ENCODE measurements at places on chromosomes 11 and 22. TPM values are rescaled to one million over a fixed set of nuclear protein-coding genes. Genes with fewer than 3 reads are reported as not detected.

MDK gene
- total RNA-seq = 4.1 TPM

PKP3 gene
- total RNA-seq = not detected

OR8D1 gene
- not detected for total RNA-seq

P2RX6 gene
- 0.08 TPM for total RNA-seq

DDI1 gene
- total RNA-seq = not detected

TBCEL gene
- total RNA-seq = 11.8 TPM

DNA sequence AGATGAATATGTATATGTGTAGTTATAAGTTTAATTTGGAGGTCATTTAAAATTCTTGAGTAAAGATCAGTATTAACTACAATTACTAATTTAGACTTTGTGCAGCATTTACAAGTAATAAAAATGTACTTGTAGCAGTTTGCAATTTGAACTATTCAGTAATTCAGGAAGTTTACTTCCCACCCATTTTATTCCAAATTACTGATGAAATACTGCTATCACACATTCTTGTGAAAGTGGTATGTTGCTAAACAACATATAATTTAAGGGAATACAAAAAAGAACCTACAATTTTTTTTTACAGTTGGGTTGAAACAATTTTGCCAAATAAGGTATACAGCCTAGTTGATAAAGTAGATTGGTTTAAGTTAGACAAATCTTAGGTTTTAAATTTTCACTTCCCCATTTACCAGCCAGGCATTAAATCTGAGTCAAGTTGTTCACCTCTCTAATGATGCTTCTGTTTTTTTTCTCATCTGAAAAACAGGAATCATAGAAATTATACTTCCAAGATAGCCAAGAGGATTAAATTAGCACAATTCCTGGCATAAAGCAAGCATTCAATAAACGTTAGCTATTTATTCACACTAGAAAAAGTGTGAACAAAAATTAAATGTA lies 45.3 kb downstream of the ZBTB44 start:
- DNase-seq = no peak

GRCh38 chr11:61019037-61019831 lies 47.8 kb downstream of the CD6 start:
- DNase-seq = no peak

GRCh38 chr11:85279267-85279666 lies 347.9 kb downstream of the DLG2 start:
- no peak for DNase-seq

DNA sequence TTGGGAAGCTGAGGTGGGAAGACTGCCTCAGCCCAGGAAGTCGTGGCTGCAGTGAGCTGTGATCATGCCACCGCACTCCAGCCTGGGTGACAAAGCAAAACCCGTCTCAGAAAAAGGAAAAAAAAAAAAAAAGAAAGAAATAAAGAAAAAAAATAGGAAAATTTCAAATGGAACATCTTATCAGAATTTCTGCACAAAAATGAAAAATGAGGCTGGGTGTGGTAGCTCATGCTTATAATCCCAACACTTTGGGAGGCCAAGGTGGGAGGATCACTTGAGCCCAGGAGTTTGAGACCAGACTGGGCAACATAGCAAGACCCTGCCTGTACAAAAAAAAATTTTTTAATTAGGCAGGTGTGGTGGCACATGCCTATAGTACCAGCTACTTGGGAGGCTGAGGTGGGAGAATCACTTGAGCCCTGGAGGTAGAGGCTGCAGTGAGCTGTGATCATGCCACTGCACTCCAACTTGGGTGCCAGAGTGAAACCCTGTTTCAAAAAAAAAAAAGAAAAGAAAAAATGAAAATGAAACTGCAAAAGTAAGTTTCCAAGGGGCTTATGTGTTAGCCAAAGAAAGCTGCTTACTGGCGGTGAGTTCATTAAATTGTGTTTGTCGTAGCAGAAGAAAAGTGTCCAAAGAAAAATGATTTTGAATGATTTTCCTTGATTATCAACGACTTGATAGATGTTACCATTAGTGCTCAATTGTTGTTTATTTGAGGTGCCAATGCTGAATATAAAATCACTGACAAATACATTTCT lies 7.5 kb upstream of the CRKL start:
- no peak for DNase-seq

DNA sequence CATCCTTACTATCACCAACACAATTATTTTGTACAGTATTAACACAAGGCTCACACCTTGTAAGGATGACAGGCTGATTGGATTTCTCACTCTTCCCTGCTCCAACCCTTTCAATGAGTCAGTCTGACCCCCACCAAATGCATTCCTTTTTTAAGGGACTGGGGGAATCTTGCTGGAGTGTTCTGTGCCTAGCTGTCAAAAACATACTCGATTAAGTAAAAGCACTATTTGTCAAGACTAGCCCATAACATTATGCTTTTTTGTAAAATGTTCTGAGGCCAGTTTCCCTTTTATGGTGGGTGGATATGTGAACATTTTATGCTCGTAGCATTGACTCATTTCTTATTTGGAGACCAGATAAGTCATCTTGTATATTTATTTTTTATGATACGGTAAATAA lies 87.2 kb downstream of the PDHX start:
- DNase-seq = no peak

DNA sequence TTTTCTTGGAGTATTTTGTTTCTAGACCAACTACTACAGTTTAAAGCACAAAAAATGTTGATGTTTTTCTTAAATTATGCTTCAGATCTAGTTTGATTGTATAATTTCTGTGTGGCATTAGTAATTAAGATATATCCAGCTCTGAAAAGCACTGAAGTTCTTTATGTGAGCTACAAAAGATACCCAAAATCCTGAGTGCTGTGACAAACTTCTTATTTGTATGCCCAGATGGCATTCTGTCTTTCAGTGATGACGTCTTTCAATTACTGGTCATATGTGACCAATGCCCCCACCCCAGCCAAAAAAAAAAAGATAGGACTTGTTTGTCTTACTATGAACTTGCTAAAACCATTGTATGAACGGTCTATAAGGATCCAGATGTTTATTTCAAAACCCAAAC lies 51.3 kb downstream of the BIRC2 start:
- DNase-seq = no peak

DNA sequence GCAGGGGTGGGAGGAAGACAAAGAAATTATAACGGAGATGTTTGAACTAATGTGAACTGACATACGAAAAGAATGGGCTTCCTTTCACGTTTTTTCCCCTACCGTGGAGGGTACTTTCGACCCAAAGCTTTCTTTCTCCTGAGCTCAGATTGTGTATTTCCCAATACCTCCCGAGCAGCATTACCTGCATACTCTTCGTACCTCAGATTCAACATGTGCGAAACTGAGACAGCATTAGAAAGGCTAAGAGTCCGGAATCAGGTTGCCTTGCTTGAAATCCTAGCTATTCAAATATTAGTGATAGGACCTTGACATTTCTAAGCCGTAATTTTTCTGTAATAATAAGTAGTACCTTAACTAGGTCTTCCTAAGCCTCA lies 778 bp upstream of the PAK1 start:
- DNase-seq = no peak

DNA sequence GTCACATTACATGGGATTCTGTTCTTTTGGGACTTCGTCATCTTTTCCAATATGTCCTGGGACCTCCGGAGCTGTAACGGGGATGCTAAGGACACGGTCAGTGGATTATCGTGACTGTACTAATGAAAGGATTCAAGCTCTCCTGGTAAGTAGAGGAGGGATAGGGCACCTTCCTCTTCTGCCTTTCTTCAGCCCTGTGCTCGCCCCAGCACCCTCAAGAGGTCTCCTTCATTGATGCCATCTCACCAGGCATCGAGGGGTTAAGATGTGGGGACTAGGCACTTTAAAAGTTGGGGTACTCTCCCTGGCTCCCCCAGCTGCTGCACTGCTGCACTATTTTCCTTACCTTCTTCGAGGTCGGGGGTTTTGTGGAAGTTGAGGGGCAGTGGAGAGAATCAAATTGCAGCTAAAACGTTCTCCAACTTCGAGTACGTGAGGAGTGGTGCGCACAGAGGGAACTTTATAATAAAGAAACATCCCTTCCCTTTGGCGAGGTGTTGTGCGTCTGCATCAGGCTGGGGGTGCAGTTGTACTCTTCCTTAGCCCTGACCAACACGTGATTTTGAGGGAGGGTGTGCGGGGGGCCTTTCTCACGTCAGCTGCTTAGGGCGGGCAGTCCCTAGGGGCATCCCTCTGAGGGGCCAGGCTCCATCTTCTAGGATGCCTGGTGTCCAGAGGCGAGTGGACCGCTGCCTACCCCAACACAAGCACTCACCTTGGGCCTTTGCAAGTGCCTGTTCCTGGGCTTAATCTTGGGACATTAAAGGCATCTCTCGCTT lies 96.1 kb downstream of the GRAMD1B start:
- DNase-seq = no peak

GRCh38 chr11:3166268-3167142 lies 1.4 kb upstream of the OSBPL5 start:
- DNase-seq = no peak

DNA sequence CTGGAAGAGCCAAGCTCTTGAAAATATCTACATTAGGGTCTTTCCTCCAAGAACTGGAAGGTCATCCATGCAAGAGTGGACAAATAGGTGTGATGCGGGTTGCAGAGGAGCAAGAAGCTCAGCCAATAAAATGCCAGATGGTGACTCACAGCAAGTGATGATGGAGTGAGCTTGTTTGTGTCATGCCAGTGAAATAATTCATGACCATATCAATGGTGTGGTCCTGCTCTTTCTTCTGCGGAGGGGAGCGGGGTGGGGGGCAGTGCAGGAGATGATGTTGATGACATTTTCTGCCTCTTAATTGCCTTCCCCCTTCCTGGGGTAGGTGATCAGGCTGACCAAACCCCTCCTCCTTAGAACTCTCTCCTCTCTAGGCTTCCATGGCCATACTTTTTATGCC lies 118.5 kb upstream of the TIMP3 start:
- DNase-seq = no peak

DNA sequence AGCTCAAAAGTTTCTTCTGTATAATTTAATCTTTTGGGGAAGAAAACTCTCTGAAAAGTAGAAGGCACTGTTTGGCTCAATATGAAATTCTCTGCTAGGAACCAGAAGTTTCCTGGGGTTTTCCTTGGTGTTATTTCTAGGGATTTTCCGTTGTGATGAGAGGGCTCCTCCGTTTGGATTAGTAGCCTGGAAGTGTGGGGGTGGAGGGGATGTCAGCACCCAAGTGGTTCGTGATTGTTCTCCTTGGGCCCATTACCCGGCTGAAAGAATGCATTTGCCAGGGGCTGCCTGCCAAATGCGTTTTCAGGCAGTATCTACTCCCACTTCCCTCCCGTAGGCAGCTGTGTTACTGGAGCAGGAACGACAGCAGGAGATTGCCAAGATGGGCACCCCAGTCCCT lies 4.3 kb downstream of the SF3B2 start:
- no peak for DNase-seq

DNA sequence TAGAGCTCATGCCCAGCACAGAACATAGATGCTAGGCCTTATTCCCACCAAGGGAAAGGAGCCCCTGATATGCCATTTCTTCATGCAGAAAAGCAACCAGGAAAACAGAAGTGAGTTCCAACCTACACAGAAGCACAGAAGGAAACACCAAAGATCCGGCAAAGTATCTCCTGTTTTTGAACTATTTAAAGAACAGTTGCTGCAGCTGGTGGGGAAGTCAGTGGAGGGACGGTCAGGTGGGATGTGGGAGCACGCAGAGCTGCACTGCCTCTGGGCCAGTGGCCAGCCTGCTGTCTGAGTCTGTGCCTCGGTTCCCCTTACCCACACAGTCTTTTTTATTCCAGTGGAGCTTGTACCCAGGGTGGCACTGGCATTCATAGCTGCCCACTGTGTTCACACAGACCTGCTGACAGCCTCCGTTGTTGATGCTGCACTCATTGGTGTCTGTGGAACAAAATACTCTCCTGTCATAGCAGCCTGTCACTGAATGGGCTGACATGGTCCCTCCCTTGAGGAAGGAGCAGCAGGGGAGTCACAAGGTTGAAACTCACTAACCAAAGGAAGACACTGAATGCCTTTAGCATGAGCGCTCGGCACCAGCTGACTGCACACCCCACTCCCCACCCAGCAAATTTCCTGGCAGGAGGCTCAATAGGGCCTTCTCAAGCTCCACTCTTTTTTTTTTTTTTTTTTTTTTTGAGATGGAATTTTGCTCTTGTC lies 37.9 kb downstream of the SCUBE2 start:
- DNase-seq = no peak
